GF-D8 (cell line): ENCODE measurements at places on chromosomes 12 and 14.

DNA sequence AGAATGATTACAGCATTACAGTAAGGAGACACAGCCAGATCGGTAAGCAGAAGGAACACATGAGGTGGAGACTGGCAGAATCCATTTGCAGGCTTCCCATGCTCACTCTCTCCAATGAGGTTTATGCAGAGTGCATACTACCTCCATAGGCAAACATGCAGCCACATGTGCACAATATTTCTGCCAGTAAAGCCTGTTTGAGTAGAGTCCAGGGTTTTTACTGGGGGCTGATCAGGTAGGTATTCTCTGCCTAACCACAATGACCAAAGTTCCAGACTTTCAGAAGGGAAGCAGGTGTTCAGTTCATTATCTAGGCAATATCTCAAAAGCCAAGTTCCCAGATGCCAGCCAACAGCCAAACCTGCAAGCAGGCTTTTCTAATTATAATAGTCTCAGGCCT, 31.1 kb downstream of the INTS13 start:
- peak; percentile 34 for DNase-seq

- DNase-seq = no peak
Measured at GRCh38 chr12:123242116-123242904, 9.1 kb downstream of the MTRFR start.

DNA sequence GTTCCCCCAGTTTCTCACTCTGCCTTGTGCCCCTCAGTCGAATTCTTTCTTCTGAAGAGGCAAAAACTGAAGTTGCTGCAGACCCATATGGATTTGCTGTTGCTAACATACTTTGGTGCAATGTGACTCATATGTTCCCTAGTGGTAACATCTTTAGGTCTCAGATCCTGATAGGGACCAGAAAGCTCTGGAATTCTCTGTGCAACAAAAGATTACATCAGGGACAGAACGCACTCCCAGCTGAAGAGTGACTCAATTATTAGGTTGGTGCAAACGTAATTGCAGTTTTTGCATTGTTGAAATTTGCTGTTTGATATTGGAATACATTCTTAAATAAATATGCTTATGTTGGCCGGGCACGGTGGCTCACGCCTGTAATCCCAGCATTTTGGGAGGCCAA, 8.2 kb upstream of the DHRS2 start:
- DNase-seq = no peak

DNA sequence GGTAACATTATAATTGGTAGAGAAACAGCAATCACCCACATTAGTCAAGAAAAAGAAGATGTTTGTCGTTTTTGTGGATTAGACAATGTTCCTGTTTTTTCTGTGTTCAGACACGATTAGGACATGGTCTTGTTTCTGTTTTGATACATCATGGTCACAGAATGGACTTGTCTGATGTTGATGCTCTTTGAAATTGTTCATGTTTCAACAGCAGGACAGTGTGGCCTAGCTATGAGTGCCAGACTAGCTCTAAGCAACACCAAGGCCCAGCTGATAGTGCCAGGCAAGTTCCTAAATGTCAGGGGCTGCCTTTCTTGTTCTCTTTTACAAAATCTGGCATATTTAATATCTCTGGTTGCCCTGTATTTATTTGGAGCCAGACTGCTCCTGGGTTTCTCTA, 40.9 kb upstream of the TOMM20L start:
- DNase-seq = no peak

GRCh38 chr12:39272871-39273655, 169.9 kb downstream of the KIF21A start:
- DNase-seq = no peak

GRCh38 chr12:1819050-1819449, 1.3 kb upstream of the LRTM2 start:
- DNase-seq = no peak

GRCh38 chr12:132340266-132341035, 11.1 kb upstream of the GALNT9 start:
- no peak for DNase-seq

GRCh38 chr14:89379006-89379405, 38.0 kb downstream of the FOXN3 start:
- no peak for DNase-seq

DNA sequence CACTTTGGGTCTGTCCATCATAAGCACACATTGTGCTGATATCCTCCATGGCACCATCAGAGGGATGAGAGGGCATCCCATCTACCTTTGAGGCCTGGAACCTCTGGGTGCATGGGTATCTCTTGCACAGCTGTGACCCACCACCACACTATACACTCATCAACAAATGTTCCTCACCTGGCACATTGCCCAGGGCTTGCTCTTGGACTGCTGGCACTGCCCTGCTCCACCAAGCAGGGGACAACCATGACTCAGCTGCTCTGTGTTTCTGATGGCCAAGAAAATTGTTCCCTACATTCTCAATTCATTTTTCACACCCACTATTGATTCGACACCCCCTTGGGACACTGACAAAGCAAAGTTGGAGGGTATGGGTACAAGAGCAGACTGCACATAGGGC, 155.5 kb downstream of the PTPRO start:
- DNase-seq = no peak

DNA sequence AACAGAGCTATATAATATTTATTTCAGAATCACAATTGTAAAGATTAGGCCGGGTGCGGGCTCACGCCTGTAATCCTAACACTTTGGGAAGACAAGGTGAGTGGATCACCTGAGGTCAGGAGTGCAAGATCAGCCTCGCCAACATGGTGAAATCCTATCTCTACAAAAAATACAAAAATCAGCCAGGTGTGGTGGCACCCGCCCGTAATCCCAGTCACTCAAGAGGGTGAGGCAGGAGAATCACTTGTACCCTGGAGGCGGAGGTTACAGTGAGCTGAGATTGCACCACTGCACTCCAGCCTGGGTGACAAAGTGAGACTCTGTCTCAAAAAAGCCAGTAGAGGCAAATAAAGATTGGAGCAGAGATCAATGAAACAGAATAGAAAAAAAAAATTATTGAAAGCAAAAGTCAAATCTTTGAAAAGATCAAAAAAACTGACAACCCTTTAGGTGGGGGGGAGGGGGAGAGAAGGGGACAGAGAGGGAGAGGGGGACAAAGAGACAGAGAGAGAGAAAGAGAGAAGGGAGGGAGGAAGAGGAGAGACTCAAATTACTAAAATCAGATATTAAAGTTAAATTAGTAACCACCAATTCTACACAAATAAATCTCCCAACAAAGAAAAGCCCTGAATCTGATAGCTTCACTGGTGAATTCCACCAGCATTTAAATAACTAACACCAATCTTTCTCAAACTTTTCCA, 52.4 kb upstream of the AP4S1 start:
- no peak for DNase-seq

- DNase-seq = no peak
Measured at GRCh38 chr14:67416810-67417209, 4.8 kb upstream of the PLEK2 start.

- DNase-seq = no peak
Measured at GRCh38 chr14:90572441-90573150, 175.8 kb downstream of the CALM1 start.

DNA sequence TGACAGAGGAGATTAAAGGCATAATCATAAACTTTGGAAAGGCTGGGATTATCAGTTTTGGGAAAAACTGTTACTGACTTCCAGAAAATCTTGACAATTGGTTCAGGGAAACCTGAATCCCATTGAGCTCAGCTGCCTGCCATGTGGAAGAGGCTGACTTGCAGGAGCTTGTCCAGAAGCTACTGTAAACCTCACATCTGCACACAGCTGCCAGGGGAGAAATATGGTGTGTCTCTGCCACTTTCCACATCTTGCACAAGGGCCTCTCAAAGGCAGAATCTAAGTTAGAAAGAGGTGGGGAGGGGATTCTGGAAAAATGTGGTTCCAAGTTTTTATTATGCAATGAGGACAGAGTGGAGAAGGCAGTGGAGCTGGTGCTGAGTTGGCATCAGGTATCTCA, 8.7 kb upstream of the BHLHE41 start:
- DNase-seq = no peak

- no peak for DNase-seq
Measured at GRCh38 chr12:44842669-44843068, 33.4 kb downstream of the NELL2 start.

- DNase-seq = peak; percentile 4
Measured at GRCh38 chr14:94423453-94424056, 29.0 kb downstream of the SERPINA11 start.

- DNase-seq = no peak
Measured at GRCh38 chr12:69168828-69169227, 70.5 kb upstream of the CPSF6 start.

DNA sequence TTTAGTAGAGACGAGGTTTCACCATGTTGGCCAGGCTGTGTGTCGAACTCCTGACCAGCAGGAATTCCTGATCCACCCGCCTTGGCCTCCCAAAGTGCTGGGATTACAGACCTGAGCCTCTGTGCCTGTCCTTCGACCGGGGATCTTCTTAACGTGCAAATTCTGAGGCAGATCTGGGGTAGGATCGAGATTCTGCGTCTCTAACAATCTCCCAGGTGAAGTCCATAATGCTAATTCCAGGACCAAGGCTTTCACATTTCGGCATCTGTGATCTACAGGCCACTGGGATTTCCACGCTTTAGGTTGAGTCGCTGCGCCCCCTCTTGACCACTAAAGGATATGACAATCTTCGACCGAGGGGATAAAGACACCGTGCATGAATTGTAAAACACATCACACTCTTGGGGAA, 24.8 kb downstream of the FOS start:
- no peak for DNase-seq

GRCh38 chr12:124633365-124634362, 66.3 kb upstream of the NCOR2 start:
- no peak for DNase-seq

DNA sequence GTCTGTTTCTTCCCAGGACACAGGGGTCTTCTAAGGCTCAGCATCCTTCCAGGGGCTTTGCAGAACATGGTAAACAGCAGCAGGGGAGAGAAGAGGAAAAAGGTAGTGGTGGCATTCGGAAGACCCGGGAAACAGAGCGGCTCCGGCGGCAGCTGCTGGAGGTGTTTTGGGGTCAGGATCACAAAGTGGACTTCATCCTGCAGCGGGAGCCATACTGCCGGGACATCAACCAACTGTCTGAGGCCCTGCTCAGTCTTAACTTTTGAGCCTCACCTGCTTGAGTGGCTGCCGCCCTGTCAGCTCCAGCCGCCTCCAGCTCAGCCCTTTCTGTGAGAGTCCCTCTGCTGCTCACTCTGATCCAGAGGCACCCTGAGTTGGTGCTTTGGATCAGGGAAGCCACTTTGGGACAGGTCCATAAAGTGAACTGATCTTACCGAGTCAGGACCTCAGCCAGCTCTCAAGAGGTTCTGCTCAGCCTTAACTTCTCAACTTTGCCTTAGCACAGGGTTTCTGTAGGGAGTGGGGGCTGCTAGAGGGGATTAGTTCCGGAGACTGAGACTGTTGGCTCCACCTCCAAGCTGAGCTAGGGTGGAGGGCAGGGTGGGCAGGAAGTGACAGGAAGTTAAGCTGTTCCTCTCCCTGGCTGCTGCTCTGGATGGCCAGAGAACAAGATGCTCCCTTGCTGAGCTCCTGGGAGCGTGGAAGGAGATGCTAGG, 5.4 kb downstream of the SDR39U1 start:
- DNase-seq = peak; percentile 15

- DNase-seq = no peak
Measured at GRCh38 chr14:104446611-104447010, 133.0 kb upstream of the C14orf180 start.

DNA sequence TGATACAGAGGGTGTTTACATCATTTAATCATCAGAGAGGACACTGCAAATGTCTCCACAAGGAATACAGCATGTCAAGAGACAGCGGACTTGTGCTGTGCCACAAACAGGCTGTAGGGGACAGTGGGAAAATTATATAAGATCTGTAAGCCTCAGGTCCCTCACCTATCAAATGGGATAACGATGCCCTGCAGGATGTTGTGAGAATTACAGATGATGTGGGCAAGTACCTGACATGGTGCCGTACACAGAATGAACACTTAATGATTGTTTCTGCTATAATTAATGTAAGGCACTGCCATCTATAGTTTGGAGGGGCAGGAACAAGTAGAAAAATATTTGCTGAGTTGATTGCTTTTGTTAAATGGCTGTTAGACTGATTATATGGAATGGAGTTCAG, 81.9 kb upstream of the GTF2A1 start:
- no peak for DNase-seq

DNA sequence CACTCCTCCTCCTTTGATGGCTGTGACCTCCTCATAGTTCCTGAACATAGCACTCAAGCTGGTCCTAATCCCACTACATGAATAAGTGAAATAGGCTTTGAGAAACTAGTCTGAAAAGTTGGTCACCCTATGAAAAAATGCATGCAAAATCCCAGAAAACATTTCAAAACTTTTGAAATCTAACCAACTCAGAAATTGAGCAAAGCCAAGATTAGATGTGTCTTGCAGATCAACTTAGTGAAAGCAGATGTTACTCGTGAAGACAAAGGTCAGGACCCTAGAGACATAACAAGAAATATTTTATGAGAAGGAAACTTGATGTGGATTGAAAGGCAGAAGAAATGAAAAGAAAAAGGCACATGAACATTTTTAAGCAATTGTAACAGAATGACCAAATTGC, 63.3 kb downstream of the TSHR start:
- no peak for DNase-seq

GRCh38 chr14:50230701-50231474, 490 bp downstream of the SOS2 start:
- peak; percentile 64 for DNase-seq

GRCh38 chr14:32129124-32129523, 52.0 kb downstream of the ARHGAP5 start:
- no peak for DNase-seq

DNA sequence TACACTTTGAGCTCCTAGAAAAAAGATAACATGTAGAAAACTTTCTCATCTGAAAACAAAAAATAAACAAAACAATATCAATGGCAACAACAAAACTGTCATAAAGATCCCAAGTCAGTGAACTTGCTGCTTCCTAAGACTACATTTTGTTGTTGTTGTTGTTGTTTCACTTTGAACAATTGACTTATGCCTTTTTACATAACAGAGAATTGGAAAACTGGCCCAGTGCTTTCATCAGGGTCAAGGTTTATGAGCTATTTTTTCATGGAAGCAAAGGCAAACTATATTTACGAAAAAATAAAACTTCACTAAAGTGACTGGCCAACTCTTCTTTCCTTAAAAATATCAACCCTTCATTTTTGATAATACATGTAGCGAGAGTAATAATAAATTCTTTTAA, 6.3 kb downstream of the DCN start:
- DNase-seq = no peak

GRCh38 chr12:112126911-112127310, 1.6 kb downstream of the TRAFD1 start:
- no peak for DNase-seq

GRCh38 chr14:91693346-91693745, 38.5 kb downstream of the CATSPERB start:
- no peak for DNase-seq

GRCh38 chr12:71392521-71393145, 47.0 kb upstream of the LGR5 start:
- peak; percentile 5 for DNase-seq

GRCh38 chr14:104680056-104680805, 9.2 kb upstream of the INF2 start:
- DNase-seq = no peak
